Stimulated activated CD4-positive, alpha-beta T cell treated with anti-CD3 and anti-CD28 coated beads, Interleukin-12 subunit alpha, Interleukin-12 subunit beta, amount 100 ng/mL, for 4 hours (primary cell): ENCODE measurements at places on chromosomes 5 and 9.

- DNase-seq, result no peak
Measured at GRCh38 chr9:90815183-90815943, 13.7 kb downstream of the SYK start.

DNA sequence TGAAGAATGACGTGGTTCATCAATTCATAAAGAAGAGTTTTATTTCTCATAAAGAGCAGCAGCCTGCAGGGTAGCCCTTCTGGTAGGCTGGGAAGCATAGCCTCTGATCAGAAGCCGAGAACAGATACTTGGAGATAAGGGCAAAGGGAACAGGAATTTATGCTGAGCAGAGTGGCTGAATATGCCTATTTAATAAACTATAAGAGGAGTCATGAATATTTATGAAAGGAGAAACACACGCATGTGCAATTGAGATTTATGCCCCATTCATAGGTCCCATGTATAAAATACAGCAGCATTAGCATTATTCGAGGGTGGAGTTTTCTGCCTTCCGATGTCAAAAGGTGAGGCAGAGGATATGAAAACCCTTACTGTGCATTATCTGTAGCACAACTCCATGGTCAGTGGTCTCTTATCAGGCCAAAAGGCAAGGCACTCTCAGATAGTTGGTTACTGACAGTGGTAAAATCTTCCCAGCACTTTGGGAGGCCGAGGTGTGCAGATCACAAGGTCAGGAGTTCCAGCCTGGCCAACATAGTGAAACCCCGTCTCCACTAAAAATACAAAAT lies 569.1 kb downstream of the ACTL7B start:
- no peak for DNase-seq

DNA sequence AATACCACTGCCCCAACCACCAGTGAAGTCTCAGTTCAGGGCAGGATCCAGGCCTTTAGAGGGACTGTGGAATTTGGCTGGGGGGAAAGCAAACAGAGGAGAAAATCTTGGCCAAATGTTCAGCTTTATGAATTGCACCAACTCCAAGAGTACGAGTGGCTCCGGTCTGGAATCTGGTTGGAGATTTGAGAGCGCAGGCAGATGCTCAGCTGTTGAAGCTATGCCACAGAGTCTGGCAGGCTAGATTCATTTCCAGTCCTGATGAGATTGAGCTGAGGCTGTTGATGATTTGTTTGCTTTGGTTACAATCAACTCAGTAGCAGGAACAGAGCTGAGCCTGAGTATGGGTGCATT lies 9.1 kb upstream of the HSPB3 start:
- no peak for DNase-seq

DNA sequence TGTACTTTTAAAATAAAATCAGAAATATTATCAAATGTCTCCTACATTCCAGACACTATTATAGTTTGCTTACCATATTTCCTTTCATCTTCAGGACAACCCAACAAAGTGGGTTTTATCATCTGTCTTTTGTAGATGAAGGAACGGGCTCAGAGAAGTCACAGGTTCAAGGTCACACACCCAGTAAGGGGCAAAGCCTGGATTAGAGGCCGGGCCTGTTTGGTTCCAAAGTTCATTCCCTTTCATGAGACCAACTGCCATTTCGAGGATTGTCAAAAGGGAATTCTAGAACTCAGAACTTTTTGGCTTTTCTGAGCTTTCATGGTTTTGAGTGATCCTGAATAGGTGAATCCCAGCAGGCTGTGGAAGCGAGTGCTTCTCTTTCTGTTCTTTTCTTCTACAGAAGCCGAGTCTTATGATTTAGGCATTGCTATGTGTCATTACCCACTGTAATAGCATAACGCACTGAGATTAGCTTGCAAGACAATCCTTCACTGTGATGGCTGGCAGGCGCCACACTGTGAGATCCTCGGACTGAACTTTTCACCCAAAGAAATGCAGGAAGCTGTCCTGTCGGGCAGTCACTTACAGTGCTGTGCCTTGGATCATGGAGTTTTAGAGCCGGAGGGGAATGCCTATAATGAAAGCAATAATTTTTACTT lies 43.8 kb upstream of the ANKH start:
- DNase-seq, result no peak

- DNase-seq, result no peak
Measured at GRCh38 chr9:87840134-87840533, 42.5 kb upstream of the SPATA31E1 start.

DNA sequence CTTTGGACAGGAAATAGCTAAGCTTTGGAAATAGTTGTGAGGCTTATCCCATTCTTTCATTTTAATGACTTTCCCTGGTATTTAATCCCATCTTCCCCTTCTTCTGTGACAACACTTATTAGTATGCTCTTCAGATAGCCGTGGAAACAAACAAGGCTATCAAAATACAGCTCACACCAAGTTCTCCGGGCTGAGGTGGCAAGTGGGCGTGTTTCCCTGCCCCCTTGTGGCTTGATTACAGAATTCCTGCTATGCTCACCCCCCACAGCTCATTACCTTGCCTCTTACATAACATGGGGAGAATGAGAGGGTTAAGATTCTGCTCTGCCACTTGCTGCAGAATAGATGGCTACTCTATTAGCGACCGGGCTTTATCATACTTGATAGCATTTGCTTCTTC lies 437.1 kb upstream of the TLE4 start:
- no peak for DNase-seq

DNA sequence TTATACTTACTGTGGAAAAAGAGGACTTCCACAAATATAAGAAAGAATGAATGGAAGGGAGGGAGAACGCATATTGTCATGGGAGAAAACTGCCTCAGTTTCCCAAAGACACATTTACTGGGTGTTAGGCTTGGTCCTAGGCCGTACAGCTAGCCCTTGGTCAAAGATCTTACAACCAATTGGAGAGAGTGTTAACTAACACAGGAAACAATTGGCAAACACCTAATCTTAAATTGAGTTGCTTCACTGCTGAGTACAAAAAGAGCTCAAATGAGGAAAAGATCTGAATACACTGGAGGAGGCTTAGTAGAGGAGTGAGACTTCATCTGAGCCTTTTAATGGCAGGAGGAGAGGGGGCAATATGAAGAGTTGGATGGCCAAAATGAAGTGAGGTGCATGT lies 161.7 kb downstream of the GLIS3 start:
- DNase-seq, result no peak

GRCh38 chr5:154756009-154756867 lies 1.1 kb downstream of the LARP1 start:
- DNase-seq, result peak; percentile 33

GRCh38 chr5:80284720-80285119 lies 28.9 kb upstream of the SERINC5 start:
- DNase-seq, result no peak
